ENCODE measurements at places on chromosomes 2 and 18. TPM values are rescaled to one million over a fixed set of nuclear protein-coding genes. Genes with fewer than 3 reads are reported as not detected.

The GAL3ST2 gene
- total RNA-seq, result 1.6 TPM

The COLEC12 gene
- total RNA-seq, result 5.1 TPM

The UGT1A5 gene
- total RNA-seq, result not detected

The FOXD4L1 gene
- total RNA-seq, result not detected

The PRSS56 gene
- total RNA-seq, result 2.5 TPM

The MC2R gene
- total RNA-seq, result not detected

The FN1 gene
- 39.7 TPM for total RNA-seq

The FRZB gene
- total RNA-seq, result 1.3 TPM

The ALPG gene
- not detected for total RNA-seq

The CCDC102B gene
- total RNA-seq, result 3.3 TPM

The PSMD14 gene
- 195 TPM for total RNA-seq

The CYP26B1 gene
- 2.0 TPM for total RNA-seq

The RBM43 gene
- total RNA-seq, result 0.94 TPM

The UGT1A3 gene
- not detected for total RNA-seq

The MC4R gene
- total RNA-seq, result not detected

The CRYBA2 gene
- not detected for total RNA-seq

The REEP1 gene
- 4.2 TPM for total RNA-seq

The LIMS1 gene
- 308 TPM for total RNA-seq

The RAMP1 gene
- total RNA-seq, result 168 TPM

The TUBA4B gene
- not detected for total RNA-seq

The ANKRD30B gene
- total RNA-seq, result not detected

The FSIP2 gene
- 0.10 TPM for total RNA-seq

The ACADL gene
- total RNA-seq, result 1.6 TPM

Data from gastrocnemius medialis (tissue), 4 donors.